GM23248 (cell line): ENCODE measurements at places on chromosomes 2 and 18. TPM values are rescaled to one million over a fixed set of nuclear protein-coding genes. Genes with fewer than 3 reads are reported as not detected.

CNDP1 gene
- not detected in 2 replicates for polyA plus RNA-seq

TTN gene
- polyA plus RNA-seq, result 0.13 and 0.39 TPM in 2 replicates

DNA sequence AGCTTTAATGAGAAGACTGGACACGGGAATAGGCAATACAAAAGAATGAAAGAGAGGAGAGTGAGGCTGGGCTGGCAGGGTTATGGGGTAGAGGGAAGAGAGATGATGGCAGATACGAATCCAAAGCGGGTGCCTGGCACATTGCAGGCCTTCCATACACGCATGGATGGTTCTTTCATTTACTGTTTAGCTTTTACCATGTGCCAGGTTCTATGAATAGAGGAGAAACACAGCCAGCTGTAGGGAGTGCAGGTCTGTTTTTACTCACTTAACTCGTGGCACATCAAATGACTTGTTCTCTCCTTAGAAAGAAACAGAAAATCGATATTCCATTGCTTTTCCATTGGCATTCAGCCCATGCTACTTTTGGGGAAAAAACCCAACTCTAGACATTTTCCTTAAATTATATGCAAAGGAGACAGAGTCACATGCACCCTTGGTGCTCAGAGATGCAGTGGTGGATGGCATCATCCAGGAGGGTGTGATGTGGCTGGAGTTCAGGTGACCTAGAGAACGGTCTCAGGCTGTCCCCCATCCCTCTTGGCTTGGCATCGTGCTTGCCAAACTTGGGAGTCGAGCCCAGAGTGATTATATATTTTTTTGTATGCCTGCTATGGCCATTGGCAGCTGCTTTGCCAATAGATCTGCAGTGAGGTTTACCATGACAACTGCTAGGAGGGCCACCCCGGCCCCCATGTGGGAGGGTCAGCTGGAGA lies 6.2 kb downstream of the LTBP1 start:
- no peak for DNase-seq

FER1L5 gene
- 0.05 and 0.08 TPM in 2 replicates for polyA plus RNA-seq

LTBP1 gene
- 154 and 157 TPM in 2 replicates for polyA plus RNA-seq

DNER gene
- 0.16 and 0.39 TPM in 2 replicates for polyA plus RNA-seq

DNA sequence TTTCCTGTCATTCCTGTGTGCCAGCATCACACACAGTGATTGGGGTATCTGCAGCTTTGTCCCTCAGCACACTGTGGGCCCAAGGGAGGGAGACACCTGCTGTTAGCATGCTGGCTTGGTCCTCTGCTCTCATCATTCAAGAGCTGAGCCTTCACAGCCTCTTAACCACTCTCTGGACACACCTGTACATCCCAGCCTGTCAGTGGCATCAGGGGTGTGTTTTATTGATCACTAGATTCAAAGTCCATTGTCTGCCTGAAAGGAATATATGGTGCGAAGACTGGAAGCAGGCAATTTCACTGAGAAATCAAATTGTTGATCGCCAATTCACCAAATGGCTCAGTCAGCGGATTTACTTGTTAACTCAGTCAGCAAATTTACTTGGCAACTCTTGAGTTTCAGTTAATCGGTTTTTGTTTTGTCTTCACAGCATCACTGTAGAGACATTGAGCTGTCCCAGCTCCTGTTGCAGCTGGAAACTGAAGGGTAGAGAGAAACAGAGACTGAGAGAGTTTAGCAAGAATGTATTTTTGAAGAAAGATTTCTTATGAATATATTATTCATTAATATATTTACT lies 56.3 kb upstream of the TMEM200C start:
- no peak for DNase-seq

DNA sequence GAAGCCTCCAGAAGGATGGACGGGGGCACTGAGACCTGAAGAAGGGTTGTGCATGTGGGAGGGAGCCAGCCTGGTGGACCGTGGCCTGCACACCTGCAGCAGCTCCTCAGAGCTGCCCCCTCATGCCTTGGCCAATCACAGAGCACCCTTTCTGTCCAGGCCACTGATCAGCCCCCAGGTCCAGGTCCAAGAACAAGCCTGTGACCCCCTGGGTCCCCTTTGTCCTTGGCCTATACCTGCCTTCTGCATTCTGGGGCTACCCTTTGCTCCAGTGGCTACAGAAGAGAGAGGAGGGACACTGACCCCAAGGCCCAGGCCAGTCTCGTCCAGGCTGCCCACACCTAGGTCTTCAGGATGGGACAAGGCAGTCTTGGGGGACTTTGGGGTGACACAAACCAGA lies 62.2 kb downstream of the AGAP1 start:
- no peak for DNase-seq

DNA sequence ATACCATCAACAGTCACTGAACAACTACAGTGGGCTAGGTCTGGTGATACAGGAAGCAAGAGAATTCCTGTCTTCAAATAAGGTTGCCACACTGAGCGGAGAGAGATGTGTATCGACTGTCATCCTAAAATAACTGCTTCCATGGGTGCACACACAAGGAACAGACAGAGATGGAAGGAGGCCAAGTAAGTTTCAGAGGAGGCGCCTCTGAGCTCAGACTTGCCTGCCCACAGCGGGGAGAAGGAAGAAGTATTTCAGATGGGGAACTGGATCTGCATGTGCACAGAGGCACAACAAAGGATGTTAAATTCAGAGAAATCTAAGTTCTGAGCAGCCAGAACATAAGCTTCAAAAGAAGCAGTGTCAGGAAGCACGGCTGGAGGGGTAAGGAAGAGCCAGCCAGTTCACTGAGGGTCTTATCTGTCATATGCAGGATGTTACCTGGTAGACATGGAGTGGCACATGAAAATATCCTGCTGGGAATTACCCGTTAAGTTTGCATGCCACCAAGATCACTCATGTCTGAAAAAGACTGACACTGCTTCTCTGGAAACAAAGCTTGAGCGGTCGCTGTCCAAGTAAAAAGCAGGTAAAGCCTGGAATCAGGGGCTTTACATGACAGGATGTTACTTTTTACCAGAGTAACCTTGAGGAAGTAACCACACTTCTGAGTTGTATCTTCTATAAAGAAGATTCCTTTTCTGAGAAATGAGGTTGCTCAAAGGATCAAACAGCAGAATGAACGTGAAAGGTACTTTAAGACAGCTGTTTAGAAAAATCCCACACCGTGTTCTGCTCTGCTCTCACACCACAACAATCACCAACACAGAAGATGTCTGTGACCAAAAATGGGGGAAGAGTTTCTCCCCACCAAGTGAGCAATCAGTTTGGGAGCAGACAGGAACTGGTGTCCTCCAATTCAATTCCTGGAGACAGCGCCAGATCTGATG lies 260.2 kb downstream of the NBAS start:
- no peak for DNase-seq

KYNU gene
- polyA plus RNA-seq, result 0.15 TPM in 1 of 2 replicates, not detected in the other

DNA sequence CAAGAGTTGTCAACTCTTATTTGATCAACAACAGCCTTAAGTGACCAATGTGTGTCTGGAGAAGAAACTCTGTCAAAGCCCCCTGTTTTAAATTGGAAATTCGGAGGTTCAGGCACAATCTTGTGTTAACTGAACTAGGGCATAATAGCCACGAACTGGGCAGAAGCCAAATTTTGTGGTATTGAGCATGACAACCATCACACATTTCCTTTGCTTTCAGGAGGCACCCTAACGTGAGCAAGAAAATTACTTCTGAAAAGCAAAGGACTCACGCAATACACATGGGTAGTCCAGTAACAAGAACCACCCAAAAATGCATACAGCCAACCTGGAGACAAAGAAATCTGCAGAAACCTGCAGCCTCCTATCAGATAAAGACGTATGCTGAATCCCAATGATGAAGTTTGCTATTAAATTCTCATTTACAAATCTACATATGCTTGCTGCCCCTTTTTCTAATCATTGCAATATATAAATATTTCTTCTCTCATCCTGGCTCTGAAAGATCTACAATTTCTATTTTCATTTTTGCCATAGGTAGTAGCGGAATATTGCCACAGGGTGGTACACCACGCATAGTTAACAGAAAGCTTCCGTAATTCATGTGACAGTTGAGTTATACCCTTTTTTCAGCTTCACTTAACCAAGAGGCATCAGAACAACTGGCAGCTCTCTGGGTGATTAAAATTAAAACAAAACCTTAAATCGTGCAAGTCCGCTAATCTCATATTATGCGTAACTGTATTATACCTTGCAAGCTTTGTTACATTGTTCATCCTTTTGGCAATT lies 495.8 kb downstream of the NRXN1 start:
- peak; percentile 36 for DNase-seq

- DNase-seq, result no peak
Measured at GRCh38 chr2:71861186-71862160, 286.2 kb downstream of the CYP26B1 start.

DNA sequence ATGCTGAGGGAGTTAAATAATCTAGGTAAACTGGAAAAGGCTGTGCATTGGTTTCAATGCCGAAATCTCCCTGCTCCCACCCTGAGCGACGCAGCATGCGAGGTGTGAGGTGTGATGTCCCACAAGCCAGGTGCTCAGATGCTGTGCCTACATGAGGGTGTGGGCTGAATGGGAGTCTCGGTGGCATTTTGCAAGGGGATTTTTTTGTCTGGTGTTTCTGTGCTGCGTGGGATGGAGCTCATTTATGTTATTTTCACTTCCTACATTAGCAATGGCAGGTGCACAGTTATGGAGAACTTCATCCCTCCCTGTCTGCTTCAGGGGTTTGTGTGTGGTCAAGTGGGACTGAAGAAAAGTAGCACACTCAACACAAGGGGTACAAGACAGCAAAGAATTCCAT lies 110.2 kb upstream of the CCDC68 start:
- no peak for DNase-seq

GRCh38 chr2:67075530-67076238 lies 321.4 kb upstream of the ETAA1 start:
- no peak for DNase-seq

GRCh38 chr2:26173776-26174482 lies 1.0 kb downstream of the GAREM2 start:
- DNase-seq, result no peak

GRCh38 chr18:5984245-5984644 lies 88.9 kb upstream of the TMEM200C start:
- DNase-seq, result no peak

DNA sequence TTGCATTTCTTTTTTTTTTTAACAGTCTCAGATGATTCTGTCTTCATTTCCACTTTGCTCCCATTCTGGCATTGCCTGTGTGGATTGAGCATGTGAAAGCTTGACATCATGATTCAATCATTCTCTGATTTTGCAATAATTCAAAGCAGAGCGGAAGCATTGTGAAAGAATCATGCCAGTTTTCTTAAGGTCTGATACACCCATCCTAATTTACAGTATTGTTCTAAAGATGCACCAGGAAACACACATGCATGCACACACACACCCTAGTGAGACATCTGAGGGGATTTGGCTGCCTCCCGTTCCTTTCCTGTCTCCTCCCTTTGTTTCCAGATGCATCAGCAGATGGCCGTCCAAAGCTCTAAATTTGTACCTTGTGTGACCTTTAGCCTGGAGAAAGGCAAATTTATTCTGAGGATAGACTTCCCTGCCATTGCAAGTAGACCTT lies 97.3 kb downstream of the FMNL2 start:
- DNase-seq, result peak; percentile 90

EDAR gene
- not detected in 2 replicates for polyA plus RNA-seq

DNA sequence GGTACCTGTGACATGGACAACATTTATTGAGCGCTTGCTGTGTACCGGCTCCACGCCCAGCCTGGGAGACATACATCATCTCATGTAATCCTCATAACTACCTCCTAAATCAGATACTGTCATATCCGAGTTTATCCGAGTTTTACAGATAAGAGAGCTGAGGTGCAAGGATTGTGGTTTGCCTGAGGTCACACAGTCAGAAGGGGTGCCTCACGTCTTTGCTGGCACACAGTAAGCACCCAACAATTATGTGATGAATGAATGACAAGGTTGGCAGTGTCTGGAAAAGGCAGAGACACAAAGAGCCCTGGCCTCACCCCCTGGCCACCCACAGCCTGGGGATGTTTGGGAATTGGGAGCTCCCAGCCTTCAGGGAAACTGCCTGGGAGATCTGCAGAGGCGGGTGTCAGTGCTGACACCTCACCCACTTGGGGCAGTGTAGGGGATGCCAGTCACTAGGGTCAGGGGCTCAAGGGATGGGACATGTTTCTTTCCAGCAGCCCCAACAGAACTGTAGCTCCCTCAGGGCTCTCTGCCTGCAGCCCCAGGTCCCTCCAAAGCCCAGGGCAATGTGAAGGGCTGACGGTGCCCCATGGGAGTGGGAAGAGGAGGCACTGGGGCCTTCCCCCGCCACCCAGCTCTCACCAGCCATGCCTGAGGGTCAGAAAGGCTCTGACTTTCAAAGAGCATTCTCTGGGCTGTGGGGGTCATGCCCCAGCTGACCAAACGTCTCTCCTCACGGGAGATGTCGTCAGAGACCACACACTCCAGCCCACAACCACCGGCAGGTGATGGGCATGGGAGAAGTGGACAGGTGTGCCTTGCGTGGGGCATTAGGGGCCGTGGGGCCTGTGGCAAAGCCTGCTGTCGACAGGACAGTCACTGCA lies 157.5 kb downstream of the ZFP36L2 start:
- DNase-seq, result no peak
